Activated CD4-positive, CD25-positive, alpha-beta regulatory T cell (primary cell): ENCODE measurements at places on chromosomes 5 and 9.

- DNase-seq, result no peak
Observed at GRCh38 chr9:22045423-22045822, 36.3 kb upstream of the CDKN2B start.

GRCh38 chr5:179836225-179837019 is 15.7 kb downstream of the SQSTM1 start:
- peak; percentile 37 for DNase-seq

DNA sequence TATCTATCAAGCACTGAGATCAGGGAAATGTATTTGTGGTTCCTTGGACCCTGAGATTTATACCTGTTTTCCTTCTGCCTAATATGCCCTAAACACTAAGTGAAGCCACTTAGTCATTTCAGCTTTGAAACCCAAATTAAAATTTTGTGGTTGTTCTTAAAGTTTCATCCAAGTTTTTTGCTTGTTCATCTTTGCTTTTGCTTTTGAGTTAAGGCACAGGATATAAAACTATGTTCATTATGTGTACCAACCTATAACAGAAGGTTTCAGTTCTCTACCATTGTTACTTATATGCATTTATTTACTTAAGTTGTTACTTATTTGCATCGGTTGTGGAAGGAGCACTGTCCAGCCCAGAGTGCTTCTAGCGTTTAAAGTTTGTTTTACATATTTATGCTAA is 382.3 kb downstream of the PTPRD start:
- DNase-seq, result no peak

GRCh38 chr5:141529002-141529401 is 40.1 kb downstream of the PCDHGC5 start:
- no peak for DNase-seq

DNA sequence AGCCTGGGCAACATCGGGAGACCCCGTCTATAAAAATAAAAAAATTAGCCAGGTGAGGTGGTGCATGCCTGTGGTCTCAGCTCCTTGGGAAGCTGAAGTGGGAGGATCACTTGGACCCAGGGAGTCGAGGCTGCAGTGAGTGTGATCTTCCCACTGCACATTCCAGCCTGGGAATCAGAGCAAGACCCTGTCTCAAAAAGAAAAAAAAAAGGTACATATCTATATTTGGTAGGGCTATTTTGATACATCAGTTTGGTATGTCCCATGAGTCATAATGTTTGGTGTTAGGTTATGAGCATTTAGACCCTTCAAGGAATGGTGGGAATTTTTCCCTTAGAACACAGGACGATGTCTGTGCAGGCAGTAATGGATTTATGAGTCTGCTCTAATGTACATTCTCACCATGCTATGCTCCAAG is 55.3 kb upstream of the POU4F3 start:
- DNase-seq, result no peak

- DNase-seq, result no peak
Observed at GRCh38 chr9:91320299-91320698, 41.4 kb downstream of the AUH start.

DNA sequence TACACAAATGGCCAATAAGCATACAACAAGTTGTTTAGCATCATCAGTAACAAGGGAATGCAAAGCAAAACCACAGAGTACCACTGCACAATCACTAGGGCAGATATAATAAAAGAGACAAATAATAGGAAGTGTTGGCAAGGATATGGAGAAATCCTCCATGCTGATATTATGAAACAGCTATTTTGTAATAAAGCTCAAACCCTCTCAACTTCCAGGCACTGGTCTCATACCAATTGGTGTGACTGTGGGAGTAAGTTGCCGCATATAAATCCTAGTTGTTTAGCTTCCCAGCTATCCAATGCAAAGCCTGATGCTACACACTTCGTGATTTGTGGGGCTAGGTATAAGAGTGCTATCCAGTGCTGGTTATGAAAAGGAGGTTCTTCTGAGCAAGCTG is 88.6 kb downstream of the SMIM23 start:
- DNase-seq, result no peak

DNA sequence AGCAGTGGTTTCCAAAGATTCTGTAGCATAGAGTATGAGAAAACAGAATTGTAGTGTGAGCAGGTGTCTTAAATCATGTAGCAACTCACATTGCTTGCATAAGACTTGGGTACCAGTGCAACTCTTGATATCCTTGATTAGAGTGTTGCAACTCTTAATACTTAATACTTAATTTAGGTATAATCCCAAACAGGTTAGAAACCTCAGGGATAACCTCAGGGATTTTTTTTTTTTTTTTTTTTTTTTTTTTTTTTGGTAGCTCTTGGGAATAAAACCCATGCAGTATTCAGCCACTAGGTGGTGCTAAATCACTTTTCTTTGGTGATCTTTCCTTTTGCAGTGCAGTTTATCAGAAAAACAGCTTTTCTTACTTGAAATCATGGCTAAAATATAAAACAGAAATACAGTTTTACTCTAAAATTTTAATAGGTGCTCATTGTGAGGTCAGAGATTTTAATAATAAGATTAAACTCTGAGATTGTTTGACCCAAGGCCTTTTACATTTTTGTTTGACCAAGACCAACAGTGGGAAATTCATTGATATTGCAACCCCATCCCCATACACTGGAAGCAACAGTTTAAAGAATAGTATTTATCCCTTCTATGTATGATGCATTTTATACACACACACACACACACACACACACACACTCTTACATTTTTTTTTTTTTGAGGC is 55.3 kb downstream of the ERAP1 start:
- DNase-seq, result no peak

GRCh38 chr9:88044200-88044599 is 69.9 kb upstream of the CDK20 start:
- no peak for DNase-seq

DNA sequence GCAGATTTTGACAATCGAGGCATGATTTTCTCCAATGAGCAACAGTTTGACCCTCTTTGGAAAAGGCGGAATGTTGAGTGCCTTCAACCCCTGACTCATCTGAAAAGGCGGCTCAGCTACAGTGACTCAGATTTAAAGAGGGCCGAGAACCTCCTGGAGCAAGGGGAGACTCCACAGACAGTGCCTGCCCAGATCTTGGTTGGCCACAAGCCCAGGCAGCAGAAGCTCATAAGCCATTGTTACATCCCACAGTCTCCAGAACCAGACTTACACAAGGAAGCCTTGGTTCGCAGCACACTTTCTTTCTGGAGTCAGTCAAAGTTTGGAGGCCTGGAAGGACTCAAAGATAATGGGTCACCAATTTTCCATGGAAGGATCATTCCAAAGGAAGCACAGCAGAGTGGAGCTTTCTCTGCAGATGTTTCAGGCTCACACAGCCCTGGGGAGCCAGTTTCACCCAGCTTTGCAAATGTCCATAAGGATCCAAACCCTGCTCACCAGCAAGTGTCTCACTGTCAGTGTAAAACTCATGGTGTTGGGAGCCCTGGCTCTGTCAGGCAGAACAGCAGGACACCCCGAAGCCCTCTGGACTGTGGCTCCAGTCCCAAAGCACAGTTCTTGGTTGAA is 13.6 kb downstream of the PTPDC1 start:
- DNase-seq, result no peak

DNA sequence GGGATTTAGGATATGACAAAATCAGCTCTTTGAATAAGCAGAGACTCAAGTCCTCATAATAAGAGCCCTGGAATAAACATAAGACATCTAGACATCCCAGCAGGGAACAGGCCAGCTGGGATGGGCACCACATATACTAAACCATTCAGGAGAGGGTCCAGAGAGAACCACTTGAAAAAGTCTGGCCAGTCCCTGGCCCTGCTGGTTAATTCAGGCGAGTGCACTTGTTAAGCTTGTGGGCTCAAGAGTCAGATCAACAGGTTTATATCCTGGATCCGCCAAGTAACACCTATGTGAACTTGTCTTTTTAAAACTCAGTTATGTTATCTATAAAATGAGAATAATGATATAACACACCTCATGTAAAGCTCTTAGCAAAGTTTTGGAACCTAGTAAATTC is 63.3 kb downstream of the CAVIN4 start:
- no peak for DNase-seq

DNA sequence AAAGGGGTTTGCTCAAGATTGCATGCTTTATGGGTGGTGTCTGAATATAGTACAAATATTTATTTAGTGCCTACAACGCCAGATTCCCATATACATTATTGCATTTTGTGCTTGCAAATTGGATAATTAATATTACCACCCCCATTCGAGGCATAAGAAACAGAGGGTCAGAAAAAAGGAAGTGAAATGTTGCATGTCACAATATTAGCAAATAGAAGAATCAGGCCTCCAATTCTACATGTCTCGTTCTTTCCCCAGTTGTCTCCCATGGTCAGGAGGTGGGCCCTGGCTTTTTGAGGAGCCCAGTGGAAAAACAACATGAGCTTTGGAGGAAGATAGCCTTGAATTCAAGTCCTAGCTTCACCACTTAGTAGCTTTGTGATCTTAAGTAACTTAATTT is 98.1 kb upstream of the CCDC112 start:
- no peak for DNase-seq

GRCh38 chr9:128818839-128819715 is 777 bp downstream of the ENDOG start:
- DNase-seq, result peak; percentile 29

GRCh38 chr5:15737036-15737821 is 237.2 kb downstream of the FBXL7 start:
- DNase-seq, result no peak

DNA sequence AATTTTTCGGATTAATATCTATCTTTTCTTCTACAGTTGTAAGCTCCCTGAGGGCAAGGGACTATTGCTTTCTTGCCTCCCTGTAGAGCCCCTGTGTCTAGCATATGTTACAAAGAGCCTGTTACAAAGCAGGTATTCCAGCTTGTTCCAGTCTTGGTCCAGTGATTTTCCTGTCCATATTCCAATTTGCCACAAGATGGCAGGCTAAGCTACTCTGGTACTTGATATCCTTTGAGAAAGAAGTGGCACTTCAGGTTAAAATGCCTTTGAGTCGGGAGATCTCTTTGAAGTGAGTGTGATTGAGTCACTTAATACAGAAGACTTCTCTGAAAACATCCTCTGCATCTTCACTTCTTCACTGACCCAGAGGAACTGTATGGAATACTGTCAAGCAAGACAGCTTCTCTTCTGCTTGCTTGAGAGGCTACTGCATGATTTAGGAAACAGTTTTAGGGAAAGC is 24.5 kb downstream of the CAVIN4 start:
- DNase-seq, result no peak

DNA sequence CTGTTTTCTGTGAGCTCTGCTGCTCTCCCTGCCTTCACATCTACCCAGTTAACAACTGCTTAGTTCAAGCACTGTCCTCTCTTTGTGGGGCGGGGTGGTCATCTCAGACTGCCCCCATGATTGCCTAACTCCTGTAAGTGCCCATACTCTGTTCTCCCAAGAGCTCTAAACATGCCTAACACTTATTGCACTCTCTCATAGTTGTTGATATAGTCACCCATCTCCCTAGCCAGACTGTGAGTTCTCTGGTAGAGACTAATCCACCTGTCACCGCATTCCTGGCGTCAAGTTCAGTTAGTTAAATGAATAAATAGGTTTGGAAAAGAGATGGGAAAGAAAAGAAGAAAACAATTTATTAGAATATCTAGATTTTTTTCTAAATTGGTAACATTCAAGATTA is 18.3 kb upstream of the MUSK start:
- DNase-seq, result no peak

- DNase-seq, result no peak
Observed at GRCh38 chr5:179699616-179700237, 960 bp downstream of the CANX start.

DNA sequence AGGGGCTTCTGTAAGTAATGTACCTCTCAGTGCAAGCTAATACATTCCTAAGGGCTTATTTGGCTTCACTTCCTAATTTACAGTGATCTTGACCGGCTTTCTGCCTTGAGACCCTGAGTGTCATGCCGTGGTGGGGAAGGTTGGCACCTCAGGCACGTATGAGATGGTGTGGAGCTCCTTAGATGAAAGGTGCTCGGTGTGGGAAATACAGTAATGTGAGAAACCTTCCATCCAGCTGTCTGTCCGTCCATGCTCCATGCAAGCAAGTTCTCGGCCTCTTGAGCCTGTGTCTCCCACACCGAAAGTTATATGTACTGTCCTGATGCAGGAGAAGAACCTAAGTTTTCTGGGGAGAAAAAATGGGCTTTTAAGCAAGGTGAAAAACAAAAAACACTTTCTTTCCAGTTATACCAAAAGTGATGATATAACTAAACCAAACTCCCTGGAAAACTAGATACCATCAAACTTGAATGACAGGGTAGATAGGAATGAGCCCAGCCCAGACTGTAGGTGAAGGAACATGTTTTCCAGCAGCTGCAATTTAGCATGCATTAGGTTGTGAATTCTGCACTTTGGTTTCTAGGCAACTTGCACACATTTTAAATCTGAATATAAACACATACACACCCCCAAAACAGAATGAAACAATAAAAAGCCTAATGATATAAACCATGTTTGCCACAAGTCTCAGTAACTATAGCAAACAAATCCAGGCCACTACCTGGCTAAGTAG is 279.6 kb downstream of the FANCC start:
- no peak for DNase-seq

GRCh38 chr5:123120197-123120596 is 31.2 kb downstream of the PRDM6 start:
- DNase-seq, result no peak

DNA sequence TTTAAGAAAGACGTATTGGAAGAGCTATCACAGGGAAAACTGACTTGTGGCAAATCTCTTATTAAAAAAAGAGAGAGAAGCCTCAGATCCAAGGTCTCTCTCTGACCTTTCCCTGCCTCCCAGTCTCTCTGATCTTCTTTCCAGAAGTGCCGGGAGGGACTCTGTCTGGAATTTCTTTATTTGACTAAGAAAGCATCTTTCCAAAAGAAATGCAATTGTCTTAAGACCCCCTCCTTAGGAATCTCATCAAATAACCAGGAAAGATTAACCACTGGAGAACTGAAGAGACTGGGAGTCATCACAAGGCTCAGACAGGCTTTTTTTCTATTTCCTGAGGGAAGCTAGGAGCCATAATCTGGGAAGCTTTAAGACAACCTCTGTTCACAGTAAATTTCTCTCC is 4.6 kb downstream of the C1QTNF3 start:
- DNase-seq, result no peak

DNA sequence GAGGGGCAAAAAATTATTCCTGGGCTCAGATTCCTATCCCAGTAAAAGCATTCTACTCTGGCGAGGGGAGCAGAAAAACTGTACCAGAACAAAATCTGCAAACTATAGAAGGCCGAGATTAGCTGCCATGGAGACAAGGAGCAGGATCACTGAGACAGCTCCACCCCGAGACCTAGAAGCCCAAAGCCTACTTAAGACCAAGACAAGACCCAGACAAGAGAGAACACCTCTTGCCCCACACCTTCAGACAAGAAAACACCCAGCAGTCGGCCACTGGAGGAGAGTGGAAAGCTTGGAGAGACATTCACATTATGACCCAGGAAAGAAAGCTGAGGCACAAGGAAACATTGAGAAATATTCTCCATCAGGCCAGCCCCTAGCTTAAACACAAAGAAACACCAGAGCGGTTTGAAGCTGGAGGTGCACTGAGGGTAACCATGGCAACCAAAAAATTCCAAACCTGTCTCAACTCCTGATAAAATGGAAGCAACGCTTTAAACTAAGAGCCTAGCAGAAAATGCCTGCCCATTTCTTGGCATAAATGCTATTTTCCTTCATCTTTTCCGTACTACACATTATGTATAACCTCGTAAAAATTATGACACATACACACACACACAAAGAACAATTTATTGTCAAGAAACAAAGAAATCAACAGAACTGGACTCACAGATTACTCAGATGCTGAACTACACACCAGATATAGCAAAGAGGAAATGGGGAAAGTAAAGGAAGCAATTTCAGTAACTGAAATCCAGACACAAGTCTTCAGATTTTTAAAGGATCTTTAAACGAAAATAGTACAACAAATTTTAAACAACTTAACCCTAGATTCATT is 53.8 kb upstream of the FTMT start:
- DNase-seq, result no peak
